CD4-positive, alpha-beta T cell treated with Interleukin-6 for 4 hours (primary cell): ENCODE measurements at places on chromosomes 3 and 15.

- no peak for DNase-seq
Observed at GRCh38 chr3:50336452-50337174, 4.0 kb downstream of the RASSF1 start.

GRCh38 chr15:94370206-94370935 is 139.0 kb downstream of the MCTP2 start:
- no peak for DNase-seq

DNA sequence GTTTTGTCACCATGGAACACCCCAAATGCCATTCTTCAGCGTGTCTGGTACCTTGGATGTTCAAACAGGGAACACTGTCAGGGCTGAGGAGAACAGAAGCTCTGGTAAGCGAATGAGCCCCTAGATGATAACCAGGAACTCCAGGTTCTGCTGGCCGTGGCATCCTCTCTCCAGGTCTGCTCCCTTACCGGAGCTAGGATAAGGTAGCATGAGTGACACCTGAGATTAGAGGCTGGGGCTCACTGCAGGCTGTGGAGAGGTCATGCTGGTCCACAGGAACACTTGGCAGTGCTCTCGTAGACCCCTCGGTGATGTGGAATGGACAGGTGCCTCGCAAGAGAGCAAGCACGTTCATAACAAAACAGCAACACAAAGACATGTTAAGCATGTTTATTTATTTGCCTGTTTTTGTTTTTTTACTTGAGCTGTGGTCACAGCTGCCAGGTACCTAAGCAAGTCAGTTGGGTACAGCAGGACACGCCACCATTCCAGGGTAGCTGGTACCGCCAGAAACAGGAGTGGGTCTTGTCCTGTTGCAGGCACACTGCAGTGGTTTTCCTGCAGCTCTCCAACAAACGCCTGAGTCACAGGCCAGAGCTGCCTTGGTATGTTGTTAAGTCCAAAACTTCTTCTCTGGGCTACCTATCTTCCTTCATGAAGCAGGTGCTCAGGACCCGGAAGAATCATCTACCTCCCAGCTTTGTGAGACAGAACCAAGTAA is 4.6 kb downstream of the RBM15B start:
- DNase-seq = no peak

DNA sequence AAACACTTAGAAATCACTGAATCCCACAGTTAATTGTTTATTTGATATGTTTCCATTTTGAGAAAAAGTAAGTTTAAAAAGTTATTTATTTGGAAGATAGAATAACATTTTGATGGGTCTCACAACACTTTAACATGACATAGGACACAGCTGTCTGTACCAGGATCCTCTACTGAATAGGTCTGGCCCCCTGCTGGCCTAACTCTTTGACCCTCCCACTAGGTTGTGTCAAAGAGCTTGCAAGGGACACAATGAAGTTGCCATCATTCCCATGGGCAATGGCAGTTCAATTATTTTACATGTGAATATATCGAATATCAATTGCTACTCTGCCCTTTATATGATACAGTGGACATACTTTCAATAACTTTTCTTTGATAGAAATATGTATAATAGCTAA is 138.9 kb downstream of the EPHA3 start:
- DNase-seq = no peak

DNA sequence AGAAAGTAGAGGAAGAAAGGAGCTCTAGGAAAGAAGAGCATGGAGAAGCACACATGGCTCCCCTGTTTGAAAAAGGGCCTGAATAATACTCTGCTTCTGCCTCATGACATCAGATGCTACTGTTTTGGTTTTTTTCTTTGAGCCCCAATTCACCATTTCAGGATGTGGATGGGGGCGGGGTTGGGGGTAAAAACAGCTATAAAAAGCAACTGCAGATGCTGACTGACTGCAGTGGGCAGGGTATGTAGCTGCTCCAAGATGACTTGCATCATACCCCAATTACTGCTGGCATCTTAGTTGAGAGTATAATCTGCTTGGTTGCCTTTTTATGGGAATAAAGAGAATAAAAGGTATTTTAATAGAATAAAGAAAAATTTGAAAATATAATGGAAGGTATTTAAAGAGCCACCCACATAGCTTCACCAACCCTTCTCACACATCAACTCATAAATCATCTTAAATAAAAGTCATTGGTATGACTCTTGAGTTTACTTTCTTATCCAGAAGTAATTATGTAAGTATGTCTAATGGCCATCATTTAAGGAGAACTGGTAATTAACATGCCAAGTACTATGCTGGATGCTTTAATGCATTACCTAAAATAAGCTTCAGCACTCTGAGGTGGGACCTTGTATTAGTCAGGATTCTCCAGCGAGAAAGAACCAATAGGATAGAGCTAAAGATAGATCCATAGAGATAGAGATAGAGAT is 36.4 kb upstream of the TMEM45A start:
- DNase-seq = no peak

DNA sequence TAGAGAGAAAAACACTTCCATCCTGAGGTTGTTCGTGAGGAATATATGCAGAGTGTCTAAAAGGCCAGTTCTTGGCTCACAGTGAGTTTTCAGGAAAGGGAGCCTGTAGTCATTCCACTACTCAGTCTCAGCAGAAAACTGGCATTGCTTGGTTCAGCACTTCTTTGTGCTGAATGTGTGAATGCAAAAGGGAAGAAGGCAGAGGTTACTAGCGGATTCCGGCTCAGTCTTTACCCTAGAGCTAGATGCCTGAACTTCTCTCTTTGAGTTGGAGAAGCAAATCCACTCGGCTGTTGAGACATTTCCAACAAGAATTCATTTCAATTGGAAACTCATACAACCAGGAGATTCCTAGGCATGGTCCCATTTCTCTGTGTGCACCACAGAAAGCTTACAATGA is 23.1 kb upstream of the FRMD4B start:
- DNase-seq = no peak

DNA sequence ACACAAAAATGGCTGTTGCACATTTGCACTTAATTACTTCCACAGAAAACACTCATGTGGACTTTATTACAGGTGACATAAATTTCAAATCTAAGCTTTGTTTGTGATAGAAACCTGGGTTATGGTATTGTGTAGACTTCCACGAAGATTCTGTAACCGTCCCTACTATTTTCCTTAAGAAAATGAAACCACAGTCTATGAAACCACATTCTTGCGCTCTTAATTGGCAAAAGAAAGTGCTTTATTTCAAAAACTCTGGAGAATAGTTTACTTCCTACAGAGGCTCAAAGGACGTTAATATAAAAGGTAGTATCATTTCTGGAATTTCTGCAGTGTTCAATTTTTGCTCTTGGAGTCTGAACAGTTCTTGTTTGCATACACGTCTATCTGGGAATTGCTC is 123.4 kb downstream of the TIGIT start:
- DNase-seq = no peak

DNA sequence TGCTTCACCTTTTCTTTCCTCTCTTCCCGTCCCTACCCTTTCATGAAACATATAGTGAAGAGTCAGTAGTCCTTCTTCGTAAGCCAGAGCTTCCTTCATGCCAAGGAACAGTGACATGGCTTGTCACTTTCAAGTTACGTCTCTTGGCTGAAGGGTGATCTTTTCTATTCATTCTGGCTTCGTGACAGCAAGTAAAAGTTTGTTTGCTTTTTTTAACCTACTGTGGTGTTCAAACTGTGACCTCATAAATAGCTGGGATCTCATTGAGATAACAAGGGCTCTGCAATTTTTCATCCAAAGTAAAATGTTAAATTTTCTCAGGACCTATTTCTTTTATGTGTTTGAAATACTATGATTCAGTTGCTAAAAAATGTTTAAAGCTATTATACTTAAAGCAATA is 10.5 kb downstream of the CDIN1 start:
- DNase-seq = no peak
